ENCODE measurements at places on chromosomes 7 and 10. TPM values are rescaled to one million over a fixed set of nuclear protein-coding genes. Genes with fewer than 3 reads are reported as not detected.

CNPY1 gene
- not detected for total RNA-seq

RELN gene
- 25.4 TPM for total RNA-seq

AGAP6 gene
- 17.7 TPM for total RNA-seq

TAS2R41 gene
- not detected for total RNA-seq

TRIM50 gene
- 1.0 TPM for total RNA-seq

OR2A12 gene
- total RNA-seq, result not detected

IQUB gene
- 11.3 TPM for total RNA-seq

CALHM3 gene
- not detected for total RNA-seq

HABP2 gene
- total RNA-seq, result not detected

PLAU gene
- total RNA-seq, result 3.8 TPM

KLF14 gene
- not detected for total RNA-seq

C10orf67 gene
- not detected for total RNA-seq

GPR141 gene
- total RNA-seq, result not detected

SPDYE5 gene
- not detected for total RNA-seq
